ENCODE measurements at places on chromosomes 3 and 15. TPM values are rescaled to one million over a fixed set of nuclear protein-coding genes. Genes with fewer than 3 reads are reported as not detected.

CELSR3 gene
- 4.8 TPM for polyA plus RNA-seq

MRPL3 gene
- 123 TPM for polyA plus RNA-seq

DZIP1L gene
- 6.9 TPM for polyA plus RNA-seq

LIPC gene
- 0.34 TPM for polyA plus RNA-seq

GRM2 gene
- 0.03 TPM for polyA plus RNA-seq

CLDN16 gene
- polyA plus RNA-seq = 0.21 TPM

GOLGA6D gene
- polyA plus RNA-seq = 0.05 TPM

NT5DC2 gene
- 82.0 TPM for polyA plus RNA-seq

Data from A549 (cell line).